ENCODE measurements at places on chromosomes 1 and 21.

- no peak for DNase-seq
These were observed 19.9 kb upstream of the ABCB10 start for GRCh38 chr1:229578168-229579058.

- DNase-seq, result peak; percentile 57
These were observed 6.5 kb upstream of the CCDC27 start for GRCh38 chr1:3745590-3746381.

DNA sequence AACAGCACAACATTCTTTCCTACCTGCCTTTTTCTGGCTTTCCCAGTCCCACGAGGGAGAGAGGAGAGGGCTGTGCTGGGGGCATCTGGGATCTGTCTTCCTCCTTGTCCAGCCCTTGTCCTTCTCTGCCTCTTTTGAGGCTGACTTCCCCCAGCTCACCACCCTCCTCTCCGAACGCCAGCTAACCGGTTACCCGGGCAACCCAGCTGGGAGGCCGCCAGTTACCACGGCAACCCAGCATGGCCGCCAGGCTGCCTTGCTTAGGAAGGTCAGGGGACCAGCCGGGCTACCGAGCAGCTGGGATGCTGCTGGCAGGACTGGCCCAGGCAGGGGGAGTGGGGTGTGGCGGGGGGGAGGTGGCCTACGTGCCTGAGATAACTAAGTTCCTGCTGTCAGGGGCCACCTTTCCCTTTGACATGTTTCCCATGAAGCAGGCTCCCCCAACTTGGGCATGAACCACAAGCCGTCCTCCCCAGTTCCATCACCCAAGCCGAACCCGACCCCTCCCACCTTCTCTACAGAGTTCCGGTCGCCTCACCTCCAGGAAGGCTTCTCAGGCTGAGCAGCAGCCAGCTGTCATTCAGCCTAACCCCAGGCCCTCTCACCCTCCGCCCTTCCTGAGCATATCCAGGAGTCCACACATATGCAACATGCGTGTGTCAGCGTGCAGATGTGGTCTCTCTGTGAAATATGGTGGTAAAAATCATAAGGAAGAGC lies 8.7 kb downstream of the PLEKHA6 start:
- DNase-seq, result peak; percentile 88

DNA sequence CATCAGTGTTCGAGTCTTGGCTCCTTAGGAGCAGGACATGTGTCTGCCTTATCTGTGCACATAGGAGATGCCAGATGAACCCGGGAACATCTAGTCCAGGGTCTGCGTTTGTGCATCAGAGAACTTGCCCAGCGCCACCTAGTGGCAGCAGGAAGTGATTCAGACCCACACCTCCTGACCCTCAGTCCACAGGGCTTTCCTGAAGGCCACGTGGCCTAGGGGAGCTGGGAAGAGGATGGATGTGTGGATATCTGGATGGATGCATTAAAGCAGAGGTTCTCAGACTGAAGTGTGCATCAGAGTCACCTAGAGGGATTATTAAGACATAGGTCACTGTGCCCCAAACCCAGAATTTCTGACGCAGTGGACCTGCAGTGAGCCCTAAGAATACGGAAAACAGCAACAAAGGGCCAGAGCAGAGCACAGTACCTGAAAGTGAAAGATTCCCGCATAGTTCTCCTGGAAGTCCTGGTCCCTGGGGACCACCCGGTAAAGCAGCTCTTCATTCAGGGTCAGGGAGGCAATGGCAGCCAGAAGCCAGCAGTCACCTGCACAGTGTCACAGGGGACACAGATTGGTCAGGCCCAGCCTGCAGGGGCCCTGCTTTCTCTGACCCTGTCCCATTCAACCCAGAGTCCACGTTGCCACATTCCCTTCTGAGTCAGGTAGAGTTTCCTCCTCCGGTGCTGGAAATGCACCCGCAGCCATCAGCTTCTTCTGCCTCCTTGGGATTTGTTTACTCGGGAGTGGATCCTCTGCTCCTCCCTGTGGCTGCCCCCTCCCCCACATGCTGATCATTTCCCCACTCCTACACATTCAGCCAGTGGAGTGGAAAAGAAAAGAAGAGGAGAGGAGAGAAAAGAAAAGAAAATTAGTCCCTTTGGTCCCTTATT lies 37.0 kb downstream of the CAPN8 start:
- DNase-seq, result peak; percentile 35

DNA sequence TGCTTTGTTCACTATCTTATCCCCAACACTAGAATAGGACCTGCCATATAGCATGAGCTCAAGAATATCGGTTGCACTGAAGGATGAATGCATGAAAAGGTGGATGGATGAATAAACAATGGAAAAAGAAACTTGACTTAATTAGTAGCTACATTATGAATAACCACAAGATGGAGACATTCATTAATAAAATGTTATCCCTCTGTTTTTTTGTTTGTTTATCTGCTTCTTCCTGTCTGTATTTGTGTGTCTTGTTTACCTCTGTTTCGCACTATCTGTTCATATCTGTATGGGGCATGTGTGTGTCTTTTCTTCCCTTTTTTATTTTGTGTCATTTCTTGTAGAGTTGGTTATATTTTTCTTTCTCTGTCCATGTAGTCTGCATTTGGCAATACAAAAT lies 1.1 kb upstream of the OR14I1 start:
- DNase-seq, result no peak

DNA sequence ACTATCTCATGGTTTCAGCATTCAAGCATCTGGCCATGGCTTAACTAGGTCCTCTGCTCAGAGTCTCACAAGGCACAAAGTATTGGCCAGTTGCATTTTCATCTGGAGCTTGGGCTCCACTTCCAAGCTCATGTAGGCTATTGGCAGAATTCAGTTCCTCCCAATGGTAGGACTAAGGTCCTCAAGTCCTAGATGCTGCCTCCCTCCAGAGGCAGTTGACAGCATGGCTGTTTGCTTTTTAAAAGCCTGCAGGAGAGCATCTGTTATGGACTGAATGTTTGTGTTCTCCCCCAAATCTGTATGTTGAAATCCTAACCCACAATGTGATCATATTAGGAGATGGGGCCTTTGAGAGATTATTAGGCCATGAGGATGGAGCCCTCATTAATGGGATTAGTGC lies 38.0 kb upstream of the HLX start:
- DNase-seq, result no peak

DNA sequence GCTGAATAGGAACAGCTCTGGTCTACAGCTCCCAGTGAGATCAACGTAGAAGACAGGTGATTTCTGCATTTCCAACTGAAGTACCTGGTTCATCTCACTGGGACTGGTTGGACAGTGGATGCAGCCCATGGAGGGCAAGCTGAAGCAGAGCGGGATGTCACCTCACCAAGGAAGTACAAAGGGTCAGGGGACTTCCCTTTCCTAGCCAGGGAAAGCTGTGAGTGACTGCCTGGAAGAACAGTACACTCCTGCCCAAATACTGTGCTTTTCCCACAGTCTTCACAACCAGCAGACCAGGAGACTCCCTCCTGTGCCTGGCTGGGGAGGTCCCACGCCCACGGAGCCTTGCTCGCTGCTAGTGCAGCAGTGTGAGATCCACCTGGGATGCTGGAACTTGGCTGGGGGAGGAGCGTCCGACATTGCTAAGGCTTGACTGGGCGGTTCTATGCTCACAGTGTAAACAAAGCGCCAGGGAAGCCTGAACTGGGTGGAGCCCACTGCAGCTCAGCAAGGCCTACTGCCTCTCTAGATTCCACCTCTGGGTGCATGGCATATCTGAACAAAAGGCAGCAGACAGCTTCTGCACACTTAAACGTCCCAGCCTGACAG lies 14.7 kb downstream of the CR1L start:
- no peak for DNase-seq

GRCh38 chr1:204073837-204074273 lies 940 bp downstream of the SOX13 start:
- peak; percentile 49 for DNase-seq

DNA sequence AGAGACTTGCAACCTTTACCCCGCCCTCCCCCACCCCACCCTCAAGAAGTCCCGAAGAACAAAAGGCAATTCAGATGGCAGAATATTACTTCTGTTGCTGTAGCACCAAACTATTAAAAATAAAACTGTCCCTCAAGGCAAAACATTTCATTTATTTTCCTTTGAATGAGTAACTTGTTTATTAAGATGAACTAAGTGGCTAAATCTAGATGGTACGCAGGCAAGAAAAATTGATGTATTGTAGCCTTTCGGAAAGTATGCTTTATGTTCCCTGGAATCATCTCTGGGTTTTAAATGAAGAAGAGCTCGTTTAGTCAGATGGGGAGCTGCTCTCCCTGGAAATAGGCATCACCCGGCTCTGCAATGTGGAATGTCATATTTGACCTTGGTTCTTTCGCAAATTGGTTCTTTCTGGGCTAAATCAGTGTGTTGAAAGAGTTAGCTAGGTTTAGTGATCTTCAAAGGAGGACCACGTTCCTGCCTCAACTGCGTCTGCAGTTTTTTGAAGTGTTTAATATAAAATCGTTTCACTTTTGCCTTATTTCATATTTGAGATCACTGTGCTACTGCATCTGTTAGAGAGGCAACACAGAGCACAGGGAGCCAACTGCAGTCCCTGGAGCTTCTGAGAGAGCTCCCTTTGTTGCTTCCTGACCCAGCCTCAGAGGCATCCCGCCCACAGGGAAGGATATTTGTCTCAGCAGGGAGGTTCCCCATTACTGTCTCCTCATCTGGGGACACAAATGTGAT lies 61.8 kb downstream of the KIF26B start:
- no peak for DNase-seq

GRCh38 chr1:29415861-29416260 lies 179.5 kb downstream of the PTPRU start:
- no peak for DNase-seq

- no peak for DNase-seq
These were observed 692 bp downstream of the TARDBP start for GRCh38 chr1:11013160-11013531.

DNA sequence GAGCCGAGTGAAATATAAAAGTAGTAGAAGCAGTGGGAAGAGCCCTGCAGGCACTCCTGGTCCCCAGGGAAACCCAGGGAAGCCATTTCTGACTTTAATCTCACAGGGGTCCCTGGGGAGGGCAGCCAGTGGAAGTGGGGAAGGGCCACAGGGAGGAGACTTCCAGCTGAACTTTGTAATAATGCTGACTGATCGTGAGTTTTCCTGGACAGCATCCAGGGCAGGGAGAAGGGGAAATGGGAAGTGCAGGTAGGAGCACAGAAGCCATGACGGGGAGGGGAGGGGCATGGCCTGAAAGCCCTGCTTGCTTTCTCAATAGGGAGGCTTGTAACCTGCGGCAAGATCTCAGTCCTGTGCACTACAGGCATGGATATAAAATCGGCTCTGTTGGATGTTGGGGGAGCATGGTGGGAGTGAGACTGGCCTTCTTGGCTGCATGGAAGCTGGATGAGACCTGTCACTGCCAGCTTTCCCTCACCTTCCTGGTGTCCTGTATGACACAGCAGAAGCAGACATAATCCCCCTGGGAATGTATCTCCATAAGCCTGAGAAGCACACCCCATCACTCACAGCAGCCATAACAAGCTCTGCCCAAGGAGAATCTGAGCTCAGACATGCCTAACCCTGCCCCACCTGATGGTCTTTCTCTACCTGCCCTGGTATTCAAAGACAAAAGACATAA lies 15.1 kb upstream of the MX1 start:
- no peak for DNase-seq

- DNase-seq, result no peak
These were observed 9.6 kb upstream of the RFX5 start for GRCh38 chr1:151356696-151357095.

GRCh38 chr1:44283524-44284173 lies 70.4 kb downstream of the DMAP1 start:
- no peak for DNase-seq

DNA sequence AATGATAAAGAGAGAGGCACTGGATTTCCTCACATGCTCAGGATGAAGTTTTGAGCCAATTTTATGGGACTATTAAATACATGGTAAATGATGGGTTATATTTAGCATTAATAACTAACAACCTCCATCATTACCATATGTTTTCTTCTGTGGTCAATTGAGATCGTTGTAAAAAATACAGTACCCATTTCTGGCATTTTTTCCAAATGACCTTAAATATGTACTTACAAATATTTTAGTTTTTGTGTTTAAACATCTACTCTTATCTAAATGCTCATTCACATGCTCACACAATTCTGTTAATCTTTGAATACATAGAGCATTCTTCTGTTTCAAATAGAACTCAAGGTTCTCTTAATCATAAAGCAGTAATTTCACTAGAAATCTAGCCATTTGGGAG lies 330.0 kb upstream of the BRINP3 start:
- DNase-seq, result no peak

- peak; percentile 43 for DNase-seq
These were observed 62.9 kb downstream of the TBX19 start for GRCh38 chr1:168343566-168343965.

- no peak for DNase-seq
These were observed 64.4 kb upstream of the GJA5 start for GRCh38 chr1:147824798-147825197.

- no peak for DNase-seq
These were observed 45.9 kb upstream of the SCAF4 start for GRCh38 chr21:31777857-31778256.

- DNase-seq, result no peak
These were observed 794 bp upstream of the FAM76A start for GRCh38 chr1:27724961-27725373.

DNA sequence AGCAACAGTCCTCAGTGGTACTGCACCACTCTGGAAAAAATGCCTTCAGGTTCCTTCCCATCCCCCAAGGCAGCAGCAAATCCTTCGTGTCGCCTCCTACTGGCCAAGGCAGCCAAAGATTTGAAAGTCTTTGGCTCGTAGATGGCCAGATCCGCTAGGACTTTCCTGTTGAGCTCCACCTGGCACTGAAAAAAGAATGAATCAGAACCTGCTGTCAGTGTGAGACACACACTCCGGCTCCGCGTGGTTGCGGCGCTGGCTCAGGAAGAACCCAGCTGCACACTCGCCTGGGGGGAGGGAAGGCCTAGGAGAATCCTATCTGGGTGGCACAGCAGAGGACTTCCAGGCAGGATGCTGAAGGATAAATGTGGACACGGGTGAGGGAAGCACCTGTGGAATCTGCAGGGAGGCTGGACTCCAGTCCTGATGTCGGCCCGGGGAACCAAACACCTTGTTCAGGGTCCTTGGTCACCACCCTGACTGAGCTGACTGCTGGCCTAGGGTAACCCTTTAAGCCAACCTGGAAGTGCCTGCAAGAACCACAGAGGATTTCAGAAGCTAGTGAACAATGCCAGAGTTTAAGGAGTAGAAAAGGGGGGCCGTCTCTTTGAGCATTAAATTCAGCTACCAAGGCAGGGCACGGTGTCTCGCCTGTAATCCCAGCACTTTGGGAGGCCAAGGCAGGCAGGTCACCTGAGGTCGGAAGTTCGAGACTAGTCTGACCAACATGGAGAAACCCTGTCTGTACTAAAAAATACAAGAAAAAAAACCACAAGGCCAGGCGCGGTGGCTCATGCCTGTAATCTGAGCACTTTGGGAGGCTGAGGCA lies 3.2 kb upstream of the CCNL2 start:
- DNase-seq, result no peak

- DNase-seq, result no peak
These were observed 67.3 kb downstream of the GADD45A start for GRCh38 chr1:67752306-67752705.

- no peak for DNase-seq
These were observed 17.5 kb upstream of the OR6N2 start for GRCh38 chr1:158798531-158798930.

- no peak for DNase-seq
These were observed 207.1 kb downstream of the ROR1 start for GRCh38 chr1:63980740-63981407.

- DNase-seq, result peak; percentile 60
These were observed 32.8 kb downstream of the ELK4 start for GRCh38 chr1:205598841-205599668.
